ENCODE measurements at places on chromosomes 1 and 21. TPM values are rescaled to one million over a fixed set of nuclear protein-coding genes. Genes with fewer than 3 reads are reported as not detected.

GRCh38 chr1:225907341-225907740 lies 16.7 kb downstream of the PYCR2 start:
- DNase-seq: no peak
- H3K4me1 ChIP-seq: no peaks in the 10 kb centered on the region
- no peak overlapping the region for H3K4me3 ChIP-seq
- H3K36me3 ChIP-seq: peaks cover 12% of the 10 kb centered on the region
- no peak overlapping the region for H3K27ac ChIP-seq

- H3K27me3 ChIP-seq: peaks cover 1% of the 10 kb centered on the region
- DNase-seq: no peak
- H3K4me3 ChIP-seq: no peak overlapping the region
- H3K4me1 ChIP-seq: peaks cover 20% of the 10 kb centered on the region
Observed at GRCh38 chr1:45922374-45922773, 119.0 kb downstream of the MAST2 start.

GRCh38 chr1:22018583-22019559 lies 17.4 kb downstream of the CELA3A start:
- H3K27me3 ChIP-seq: peaks cover 4% of the 10 kb centered on the region
- H3K36me3 ChIP-seq: no peaks in the 10 kb centered on the region
- H3K4me3 ChIP-seq: no peak overlapping the region
- H3K4me1 ChIP-seq: no peaks in the 10 kb centered on the region

DNA sequence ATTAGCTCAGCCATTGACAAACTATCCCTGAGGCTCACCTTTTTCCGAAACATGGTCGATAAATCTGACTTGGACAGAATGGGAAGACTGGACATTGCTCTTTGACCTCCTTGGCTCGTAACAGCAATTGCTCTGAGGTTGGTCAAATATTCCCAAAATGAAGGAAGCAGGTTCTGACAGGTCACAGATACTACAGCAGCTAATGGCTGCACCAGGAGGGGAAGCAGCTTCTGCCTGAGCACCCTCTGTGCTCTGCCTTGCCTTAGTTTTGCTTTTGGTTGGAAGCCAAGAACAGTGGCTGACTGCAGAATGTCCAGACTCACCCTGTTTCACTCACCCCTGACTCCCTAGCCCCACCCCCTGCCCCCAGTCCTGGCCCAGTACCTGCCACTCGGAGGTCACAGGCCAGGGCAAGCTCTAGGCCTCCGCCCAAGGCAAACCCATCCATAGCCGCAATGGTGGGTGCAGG lies 15.4 kb downstream of the ECHDC2 start:
- no peaks in the 10 kb centered on the region for H3K36me3 ChIP-seq
- H3K4me1 ChIP-seq: peaks cover 2% of the 10 kb centered on the region
- H3K4me3 ChIP-seq: no peak overlapping the region
- no peak for DNase-seq
- no peak overlapping the region for H3K27ac ChIP-seq

PTAFR gene
- 0.54 TPM for total RNA-seq

OLIG2 gene
- 21.4 TPM for total RNA-seq

KAZN gene
- 7.9 TPM for total RNA-seq

DNA sequence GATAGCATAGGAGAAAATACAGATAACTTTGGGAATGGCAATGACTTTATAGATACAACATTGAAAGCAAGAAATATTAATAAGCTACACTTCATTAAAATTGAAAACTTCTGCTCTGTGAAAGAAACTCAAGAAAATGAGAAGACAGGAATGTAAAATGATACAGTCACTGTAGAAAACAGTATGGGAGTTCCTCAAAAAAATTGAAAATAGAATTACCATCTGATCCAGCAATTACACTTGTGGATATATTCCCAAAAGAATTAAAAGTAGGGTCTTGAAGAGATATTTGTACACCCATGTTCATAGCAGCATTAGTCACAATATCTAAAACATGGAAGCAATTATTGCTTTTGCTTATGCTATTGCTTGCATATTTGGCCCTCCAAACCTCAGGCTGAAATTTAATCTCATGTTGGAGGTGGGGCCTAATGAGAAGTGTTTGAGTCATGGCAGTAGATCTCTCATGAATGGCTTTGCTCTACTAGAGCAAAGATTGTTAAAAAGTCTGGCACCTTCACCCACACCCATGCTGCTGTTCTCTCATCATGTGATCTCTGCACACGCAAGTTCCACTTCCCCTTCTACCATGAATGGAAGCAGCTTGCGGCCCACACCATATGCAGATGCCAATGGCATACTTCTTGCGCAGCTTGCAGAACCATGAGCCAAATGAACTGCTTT lies 15.3 kb upstream of the AHCYL1 start:
- no peaks in the 10 kb centered on the region for H3K4me1 ChIP-seq
- DNase-seq: no peak
- no peak overlapping the region for H3K4me3 ChIP-seq
- peaks cover 6% of the 10 kb centered on the region for H3K36me3 ChIP-seq
- no peak overlapping the region for H3K27ac ChIP-seq

- H3K27ac ChIP-seq: no peak overlapping the region
- H3K27me3 ChIP-seq: peaks cover 8% of the 10 kb centered on the region
- H3K4me1 ChIP-seq: no peaks in the 10 kb centered on the region
- H3K4me3 ChIP-seq: peak overlapping the region; percentile 77
- no peaks in the 10 kb centered on the region for H3K36me3 ChIP-seq
Observed at GRCh38 chr1:112675728-112676381, 1.4 kb downstream of the MOV10 start.

DNA sequence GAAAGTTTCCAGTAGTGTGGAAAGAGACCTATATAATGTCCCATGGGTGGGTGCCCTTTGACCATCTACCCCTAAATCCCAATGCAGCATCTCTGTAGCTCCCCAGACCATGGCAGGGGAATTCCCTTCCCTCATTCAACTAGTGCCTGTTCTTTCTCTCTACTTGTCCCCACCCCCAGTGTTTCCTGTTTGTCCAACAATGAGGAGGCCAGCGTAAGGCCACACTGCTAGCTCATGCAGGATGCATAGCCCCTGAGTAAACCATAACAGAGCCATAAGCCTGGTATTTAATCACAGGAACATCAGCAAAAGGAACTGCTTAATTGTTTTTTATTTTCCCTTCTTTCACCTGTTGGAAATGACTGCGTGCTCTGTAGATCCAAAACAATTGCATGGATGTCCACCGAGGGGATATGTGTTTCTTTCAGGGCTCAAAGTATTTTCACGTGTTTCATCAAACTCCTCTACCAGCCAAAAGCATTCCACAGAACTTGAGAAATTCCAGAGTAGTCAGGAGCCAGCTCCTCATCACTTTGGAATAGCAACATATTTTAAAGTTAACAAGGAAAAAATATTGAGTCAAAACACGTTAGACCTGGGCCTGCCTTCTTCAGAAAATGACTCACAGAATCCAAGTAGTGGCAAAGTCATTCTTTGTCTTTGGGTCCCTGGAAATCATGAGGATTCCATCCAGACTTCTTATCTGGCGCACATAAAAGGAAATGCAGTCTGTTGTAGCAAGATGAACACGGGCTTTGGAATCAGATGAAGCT lies 162.5 kb upstream of the SGIP1 start:
- no peaks in the 10 kb centered on the region for H3K36me3 ChIP-seq
- no peak overlapping the region for H3K4me3 ChIP-seq
- no peaks in the 10 kb centered on the region for H3K27me3 ChIP-seq
- DNase-seq: no peak
- H3K4me1 ChIP-seq: no peaks in the 10 kb centered on the region
- H3K27ac ChIP-seq: no peak overlapping the region

DNA sequence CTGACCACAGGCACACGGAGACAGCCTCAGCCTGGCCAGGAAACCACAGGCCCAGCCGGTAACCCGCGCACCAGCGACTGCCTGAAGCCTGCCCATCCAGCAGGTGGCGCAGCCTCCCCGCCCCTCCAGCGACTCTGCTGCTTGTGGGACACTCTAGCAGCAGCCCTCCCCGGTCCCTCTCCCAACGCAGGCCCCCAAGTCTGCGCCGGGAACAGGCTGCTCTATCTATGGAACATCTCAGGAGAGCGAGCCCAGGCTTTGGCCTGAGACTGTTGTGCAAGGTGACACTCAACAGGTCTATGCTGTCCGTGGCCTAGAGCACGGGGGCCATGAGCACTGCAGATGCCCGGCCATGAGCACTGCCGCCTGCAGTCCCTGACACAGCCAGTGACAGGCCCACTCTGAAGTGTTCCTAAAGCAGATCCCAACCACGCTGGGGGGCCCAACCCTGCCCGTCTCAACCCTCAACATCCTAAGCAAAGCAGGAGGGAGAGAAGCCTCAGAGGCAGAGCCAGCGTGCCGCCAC lies 28.4 kb downstream of the WDR4 start:
- H3K4me3 ChIP-seq: no peak overlapping the region
- no peak for DNase-seq
- peaks cover 8% of the 10 kb centered on the region for H3K27me3 ChIP-seq
- no peak overlapping the region for H3K27ac ChIP-seq
- H3K36me3 ChIP-seq: no peaks in the 10 kb centered on the region

BECN2 gene
- not detected for total RNA-seq

- H3K4me1 ChIP-seq: no peaks in the 10 kb centered on the region
- peak overlapping the region; percentile 62 for H3K27ac ChIP-seq
- peak overlapping the region; percentile 93 for H3K4me3 ChIP-seq
- H3K36me3 ChIP-seq: no peaks in the 10 kb centered on the region
- no peak for DNase-seq
Observed at GRCh38 chr1:26112407-26112775, 767 bp downstream of the PDIK1L start.
